NCI-H1436 treated with DMSO at 0.1 percent for 48 hours (cell line): ENCODE measurements at places on chromosomes 2 and 18.
A peak's percentile ranks its signal among the peaks of the same experiment; 100 is the strongest.

GRCh38 chr18:51461956-51462355 is 264.5 kb upstream of the MEX3C start:
- no peak for DNase-seq

GRCh38 chr2:219689676-219690628 is 62.5 kb downstream of the SLC4A3 start:
- peak; percentile 4 for DNase-seq

- DNase-seq = no peak
Observed at GRCh38 chr18:61847164-61847791, 45.5 kb downstream of the RNF152 start.

- DNase-seq = no peak
Observed at GRCh38 chr2:69306393-69306821, 80.6 kb downstream of the GFPT1 start.

- no peak for DNase-seq
Observed at GRCh38 chr2:71566372-71566771, 113.0 kb downstream of the DYSF start.

GRCh38 chr2:192069417-192069816 is 125.3 kb downstream of the TMEFF2 start:
- DNase-seq = no peak

DNA sequence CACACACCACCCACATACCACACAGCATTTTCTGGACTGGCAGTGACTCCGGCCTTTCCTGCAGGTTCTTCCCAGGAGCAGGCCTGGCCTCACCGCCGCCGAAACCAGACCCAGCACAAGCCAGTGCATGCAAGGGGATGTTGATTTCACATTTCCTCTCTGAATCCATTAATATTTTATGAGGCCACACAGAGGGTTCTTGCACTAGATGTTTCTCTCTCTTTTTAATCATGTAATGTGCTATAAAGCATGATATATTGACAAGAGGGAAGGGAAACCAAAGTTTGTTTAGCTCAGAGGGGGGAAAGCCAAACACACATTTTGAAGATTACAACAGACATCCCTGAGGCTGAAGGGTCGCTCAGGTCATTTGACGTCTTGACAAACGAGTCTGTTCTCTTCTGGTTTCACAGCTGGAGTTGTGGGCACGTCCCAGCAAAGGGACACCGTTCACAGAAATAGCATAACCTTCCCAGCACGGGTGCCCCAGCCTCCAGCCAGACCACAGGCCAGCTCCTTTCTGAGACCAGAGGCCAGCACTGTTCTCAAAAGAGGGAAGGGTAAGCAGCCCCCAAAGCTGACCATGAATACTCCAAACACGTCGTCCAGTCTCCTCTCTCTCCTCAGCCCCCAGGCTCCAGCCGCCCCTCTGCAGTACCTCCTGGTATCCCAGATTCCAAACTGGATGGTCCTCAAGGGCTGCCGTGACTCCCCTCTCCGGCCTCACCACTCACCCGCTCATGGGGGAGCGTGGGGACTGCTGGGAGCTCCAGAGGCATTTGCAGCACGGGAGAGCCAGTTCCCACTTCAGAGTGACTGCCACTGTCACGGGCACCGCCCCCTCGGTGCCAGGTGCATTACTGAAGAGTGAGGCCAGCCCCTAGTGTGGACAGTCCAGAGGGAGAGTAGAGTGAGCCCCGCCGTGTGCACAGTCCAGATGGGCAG is 340.3 kb upstream of the SALL3 start:
- no peak for DNase-seq

- DNase-seq = no peak
Observed at GRCh38 chr2:107729440-107729839, 97.3 kb upstream of the RGPD4 start.

- DNase-seq = no peak
Observed at GRCh38 chr2:34660741-34661140, 1061.6 kb upstream of the FAM98A start.

GRCh38 chr2:118859157-118859770 is 11.8 kb upstream of the EN1 start:
- no peak for DNase-seq

- no peak for DNase-seq
Observed at GRCh38 chr2:12918835-12919445, 202.2 kb downstream of the TRIB2 start.

- DNase-seq = no peak
Observed at GRCh38 chr2:235727891-235728799, 234.3 kb downstream of the AGAP1 start.

GRCh38 chr2:50952596-50952995 is 79.3 kb downstream of the NRXN1 start:
- no peak for DNase-seq

DNA sequence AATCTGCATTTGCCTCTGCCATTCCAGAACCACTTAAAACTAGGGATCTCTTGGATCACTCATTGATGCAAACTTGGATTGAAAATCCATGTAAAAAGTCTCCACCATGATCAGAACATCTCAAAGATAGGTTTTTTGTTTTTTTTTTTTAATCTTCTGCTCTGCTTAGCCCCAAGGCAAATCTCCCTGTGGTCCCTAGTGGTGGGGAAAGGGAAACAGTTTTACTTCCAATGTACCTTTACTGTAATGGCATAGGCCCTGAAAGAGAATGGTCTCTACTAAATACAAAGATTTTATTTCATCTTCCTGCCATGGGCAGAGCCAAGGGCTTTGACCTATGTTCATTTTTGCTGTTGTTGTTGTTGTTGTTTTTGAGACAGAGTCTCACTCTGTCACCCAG is 78.4 kb downstream of the KANSL1L start:
- no peak for DNase-seq

- no peak for DNase-seq
Observed at GRCh38 chr2:226652369-226652768, 147.3 kb downstream of the IRS1 start.
